Suppressor macrophage treated with lipopolysaccharide for 1 hour (primary cell): ENCODE measurements at places on chromosomes 13 and 19.

DNA sequence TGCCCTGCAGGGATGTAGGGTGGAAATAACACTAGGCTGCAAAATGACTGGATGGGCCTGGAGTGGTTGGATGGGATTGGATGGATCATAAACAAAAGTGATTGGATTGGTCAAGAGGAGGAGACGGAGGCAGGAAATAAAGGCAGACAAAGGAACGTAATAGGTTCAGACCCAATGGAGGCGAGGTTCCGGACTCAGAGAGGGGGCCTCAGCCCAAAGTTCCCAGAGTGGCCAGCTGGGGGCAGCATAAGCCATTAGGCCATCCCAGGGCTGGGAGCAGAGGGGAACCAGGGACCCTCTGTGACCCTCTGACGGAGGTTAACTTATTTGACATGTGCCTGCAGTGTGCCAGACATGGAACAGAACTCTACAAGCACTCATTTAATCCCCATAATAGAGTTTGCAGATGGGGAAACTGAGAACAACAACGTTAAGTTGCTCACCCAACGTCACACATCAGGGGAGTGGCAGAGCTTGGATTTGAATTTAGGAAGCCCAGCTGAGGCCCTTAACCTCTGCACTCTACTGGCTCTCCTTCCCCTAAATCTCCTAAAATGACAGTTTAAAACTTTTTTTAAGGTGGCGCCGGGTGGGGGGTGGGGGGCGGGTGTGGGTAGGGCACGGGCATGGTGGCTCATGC, 15.3 kb upstream of the MAP1S start:
- peak; percentile 76 for DNase-seq

DNA sequence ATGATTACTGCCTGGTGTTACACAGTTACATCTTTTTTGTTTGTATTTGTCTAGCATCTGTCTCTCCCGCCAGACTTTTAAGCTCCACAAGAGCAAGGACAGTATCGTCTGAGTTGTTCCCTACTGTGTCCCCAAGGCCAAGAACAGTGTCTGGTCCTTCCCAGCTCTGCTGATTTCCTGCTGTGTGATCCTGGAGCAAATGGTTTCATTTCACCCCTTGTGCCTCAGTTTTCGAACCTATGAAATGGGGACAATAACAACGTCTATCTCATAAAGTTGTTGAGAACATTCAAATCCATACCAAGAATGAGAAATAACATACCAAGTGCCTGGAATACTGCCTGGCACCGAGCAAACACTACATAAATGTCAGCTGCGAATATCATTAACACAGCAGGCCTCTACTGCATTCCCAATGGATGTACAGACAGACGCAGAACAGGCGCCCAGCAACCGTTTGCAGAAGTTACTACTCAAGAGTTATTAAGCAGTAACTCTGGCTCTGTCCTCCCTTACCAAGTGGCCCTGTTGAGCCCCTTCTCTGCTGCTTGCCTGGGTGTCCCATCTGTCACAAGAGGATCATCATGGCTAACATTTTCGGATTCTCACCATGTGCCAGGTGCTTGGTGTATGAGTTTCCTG, 11.4 kb downstream of the XRCC1 start:
- no peak for DNase-seq

DNA sequence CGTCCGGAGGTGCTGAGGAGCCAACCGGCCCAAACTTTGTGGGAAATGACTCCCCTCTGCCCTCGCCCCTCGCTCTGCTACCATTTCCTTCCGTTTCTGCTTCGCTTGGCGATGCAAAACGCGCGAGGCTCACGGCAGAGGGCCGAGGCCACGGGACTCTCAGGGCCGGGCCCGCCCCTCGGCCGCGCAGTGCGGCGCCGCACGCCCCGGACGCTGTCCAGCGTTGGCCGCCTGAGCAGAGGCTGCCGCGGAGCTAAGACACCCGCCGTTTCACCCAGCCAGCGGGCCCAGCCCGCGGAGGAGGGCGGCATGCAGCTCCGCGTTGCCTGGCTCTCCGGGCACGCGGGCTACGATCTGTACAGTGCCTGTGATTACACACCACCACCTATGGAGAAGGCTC, 2.1 kb upstream of the ZNF578 start:
- no peak for DNase-seq

DNA sequence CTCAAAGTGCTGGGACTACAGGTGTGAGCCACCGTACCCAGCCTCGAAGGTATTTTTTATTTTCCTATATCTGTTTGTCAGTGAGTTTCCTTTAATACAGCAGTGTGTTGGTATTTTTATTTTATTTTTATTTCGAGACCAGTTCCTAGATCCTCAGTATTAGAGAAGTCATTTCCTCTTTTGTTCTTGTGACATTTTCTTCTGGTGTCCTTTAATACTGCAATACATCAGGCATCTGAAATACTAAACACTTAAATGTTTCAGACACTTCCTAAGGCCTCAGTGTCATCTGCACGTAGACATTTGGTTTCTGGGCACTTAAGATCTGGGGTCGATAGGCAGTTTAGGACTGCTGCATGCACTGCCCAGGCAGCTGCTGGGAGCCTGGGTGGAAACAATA, 22.5 kb downstream of the GATAD2A start:
- no peak for DNase-seq

GRCh38 chr13:71515744-71516038, 351.3 kb downstream of the DACH1 start:
- DNase-seq = no peak

DNA sequence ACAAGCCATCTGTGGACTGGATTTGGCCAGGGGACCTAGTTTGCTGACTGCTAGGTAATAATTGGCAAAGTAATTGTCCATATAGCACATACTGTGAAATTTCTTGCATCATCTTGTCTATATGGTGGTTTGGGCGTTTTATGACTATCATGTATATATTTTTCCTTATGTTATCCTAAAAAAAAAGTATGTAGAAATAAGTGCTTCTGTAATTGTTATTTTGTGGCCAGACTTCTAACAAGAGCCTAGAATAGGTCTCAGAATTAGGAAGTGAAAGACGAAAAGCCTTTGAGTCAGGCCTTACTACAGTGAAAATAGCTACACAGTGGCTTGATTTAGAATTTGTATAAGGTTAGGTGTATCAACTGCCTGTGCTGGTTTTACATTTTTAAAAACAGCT, 4.2 kb downstream of the FNDC3A start:
- peak; percentile 76 for DNase-seq

DNA sequence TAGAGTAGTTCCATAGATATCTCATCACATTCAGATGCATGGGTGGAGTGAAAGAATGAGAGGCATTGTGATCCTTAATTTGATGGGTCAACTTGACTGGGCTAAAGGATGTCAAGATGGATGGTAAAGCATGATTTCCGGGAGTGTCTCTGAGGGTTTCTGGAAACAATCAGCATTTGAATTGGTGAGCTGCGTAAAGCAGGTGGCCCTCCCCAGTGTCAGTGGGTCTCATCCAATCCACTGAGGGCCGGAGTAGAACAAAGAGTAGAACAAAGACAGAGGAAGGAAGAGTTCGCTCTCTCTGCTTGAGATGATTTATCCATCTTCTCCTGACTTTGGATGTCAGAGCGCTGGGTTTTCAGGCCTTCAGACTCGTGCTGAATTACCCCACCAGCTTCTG, 43.1 kb downstream of the SERP2 start:
- DNase-seq = no peak

DNA sequence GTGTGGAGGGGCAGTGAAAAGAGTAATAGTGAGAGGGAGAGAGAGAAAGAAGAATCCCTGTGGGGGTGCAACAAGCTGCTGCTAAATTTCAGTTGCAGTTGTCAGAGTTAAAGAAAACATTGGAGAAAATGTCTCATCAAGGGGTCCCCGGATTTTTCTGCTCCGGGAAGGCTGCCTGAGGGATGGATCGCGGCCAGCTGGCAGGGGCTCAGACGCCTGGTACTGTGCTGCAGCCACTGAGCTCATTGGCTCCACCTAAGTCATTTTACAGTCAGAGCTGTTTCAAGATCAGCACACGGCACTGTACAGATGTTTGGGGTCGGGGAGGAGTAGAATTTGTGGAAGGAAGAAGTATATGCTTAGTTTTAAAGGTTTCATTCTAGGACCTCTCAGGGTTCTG, 106.2 kb downstream of the SHISA2 start:
- DNase-seq = no peak

DNA sequence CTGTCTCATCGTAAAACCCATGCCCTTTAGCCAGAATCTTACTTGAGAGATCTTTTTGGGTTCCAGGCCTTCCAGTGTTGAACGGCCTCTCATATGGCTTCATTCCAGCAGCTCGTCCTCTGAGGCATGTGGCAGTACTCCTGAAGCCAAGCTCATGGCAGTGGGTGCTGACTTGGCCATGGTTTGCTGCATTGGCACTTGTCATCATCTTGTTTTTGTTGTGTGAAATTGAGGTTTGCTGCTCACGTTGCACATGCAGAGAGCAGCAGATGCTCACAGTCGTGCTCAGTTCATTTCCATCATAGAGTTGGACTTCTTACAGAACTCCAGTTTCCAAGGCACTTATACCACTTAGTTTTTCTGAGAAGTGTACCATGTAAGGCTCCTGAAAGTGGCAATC, 14.9 kb downstream of the TEX29 start:
- DNase-seq = no peak

DNA sequence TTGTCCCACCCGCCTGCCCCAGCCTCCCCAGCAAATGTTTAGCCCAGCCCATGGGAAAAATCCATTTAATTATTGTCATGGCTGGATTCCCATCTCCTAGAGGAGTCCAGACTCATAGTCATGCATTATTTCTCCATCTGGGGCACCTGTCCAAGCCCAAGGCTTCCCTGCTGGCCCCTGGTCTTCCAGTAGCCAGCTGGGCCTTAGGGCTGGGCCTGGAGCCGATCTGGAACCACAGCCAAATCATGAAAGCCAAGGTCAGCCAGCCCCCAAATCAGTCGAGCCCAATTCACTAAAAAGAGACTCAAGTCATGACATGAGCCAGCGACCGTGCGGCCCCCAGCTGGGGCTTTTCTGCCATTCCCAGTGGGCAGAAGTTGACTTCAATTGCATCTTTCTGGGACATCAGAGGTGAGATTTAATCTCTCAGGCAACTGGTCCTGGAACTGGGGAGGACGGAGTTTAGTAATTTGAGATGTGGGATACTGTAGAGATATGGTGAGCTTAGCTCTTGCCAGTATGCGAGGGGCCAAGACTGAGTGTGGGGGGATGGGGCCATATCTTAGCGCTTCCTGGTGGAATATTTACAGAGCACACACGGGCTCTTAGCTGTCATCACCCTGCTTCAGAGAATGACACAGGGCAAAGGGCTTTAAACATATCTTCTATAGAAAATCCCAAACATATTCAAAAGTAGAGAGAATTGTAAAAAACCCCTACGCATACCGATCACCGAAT, 9.4 kb upstream of the PGLYRP2 start:
- no peak for DNase-seq

DNA sequence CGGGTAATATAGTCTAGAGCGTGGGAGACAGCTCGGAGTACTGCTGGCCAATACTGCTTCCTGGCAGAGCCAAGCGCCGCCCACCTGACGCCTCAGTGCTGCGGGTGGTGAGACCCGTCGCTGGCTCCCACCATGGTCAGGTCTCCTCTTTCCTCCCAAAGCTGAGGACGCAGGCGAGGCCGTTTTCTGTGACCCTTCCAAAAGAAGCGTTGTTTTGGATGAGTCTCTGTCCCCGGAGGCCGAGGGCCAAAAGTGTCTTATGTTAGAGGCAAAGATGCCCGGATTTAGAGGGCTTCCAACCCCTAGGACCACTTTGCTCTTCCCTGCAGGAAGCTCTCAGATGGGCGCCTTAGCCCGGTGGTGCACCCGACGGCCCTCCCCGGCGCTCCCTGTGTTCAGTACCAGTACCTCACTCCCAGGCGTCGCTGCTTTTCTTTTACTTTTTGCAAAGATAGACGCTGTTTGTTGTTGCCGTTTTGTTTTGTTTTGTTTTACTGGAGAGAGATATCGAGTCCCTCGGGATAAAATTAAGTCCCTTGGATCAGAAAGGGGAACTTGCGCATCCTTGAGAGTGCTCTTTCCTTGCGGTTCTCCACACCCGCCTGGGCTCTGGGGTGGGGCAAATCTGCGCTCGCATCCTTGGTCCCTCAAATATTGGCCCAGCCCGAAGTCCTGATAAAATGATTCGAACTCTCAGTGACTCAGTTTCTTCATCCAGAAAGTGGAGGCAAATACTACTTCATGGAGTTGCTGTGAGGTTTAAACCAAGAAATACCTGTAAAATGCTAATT, 7.0 kb downstream of the PDX1 start:
- no peak for DNase-seq

DNA sequence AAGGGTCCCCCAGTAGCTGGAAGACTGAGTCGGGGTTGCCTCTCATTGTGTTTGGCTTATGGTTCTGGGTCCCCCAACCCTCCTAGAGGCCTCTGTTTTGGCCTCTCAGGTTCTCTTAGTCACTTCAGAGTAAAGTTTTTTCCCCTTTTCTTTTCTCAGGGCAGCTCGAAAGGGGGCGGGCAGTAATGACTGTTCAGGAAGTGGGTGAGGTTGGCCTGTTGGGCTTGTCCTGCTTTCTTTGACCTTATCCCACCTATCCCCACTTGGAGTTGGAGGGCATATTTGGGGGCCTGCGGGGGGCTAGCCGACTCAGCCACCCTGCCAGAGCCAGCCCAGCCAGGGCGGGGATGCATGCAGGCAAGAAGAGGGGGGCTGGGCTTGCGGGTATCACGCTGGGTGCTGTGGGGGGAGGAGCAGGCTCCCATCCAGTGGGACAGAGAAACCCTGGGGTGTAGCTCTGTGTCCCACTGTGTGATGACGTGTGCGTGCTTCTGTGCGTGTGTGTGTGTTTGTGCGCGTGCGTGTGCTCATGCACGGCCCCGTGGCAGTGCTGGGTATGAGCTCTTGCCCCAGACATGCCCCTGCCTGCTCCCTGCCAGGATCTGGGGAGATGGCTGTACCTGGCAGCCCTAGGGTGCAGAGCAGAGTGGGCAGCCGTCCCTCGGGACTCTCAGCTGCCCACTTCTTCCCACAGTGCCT, 1.4 kb downstream of the CIC start:
- peak; percentile 81 for DNase-seq

DNA sequence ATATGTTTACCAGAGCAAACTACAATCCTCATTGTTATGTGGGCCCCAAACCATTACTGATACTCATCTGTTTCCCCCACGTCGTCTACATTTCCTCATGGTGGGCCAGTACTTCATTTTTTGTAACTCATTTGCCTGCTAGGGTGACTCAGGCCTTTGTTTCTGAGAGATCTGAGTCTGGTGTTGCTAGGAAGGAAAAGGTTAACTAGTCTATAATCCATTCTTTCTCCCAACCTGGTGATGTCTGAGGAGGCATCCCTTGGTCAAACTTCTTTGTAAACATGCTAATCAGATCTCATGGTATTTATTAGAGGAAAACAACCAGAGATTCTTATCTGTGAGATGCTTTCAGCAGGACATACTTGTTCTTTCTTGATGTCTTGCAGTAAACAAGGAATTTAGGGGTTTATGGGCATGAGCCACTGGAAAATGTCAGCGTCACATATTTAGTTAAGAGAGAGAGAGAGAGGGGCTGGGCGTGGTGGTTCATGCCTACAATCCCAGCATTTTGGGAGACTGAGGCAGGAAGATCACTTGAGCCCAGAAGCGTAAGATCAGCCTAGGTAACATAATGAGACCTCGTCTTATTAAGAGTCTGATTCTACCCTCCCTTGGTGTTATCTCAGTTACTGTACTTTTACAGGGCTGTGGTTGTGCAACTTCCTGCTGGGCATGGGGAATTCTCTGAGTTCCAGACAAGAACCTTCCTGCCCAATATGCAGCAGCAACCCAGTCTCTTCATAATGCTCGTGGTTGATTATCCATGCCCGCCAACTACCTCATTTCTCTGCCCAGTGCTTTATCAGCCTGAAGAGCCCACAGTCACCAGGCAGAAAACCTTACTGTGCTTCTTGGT, 9.7 kb upstream of the DPRX start:
- peak; percentile 41 for DNase-seq
